ENCODE measurements at places on chromosomes 5 and 9.

- no peak for DNase-seq
Measured at GRCh38 chr5:145220481-145220880, 614.7 kb downstream of the PRELID2 start.

DNA sequence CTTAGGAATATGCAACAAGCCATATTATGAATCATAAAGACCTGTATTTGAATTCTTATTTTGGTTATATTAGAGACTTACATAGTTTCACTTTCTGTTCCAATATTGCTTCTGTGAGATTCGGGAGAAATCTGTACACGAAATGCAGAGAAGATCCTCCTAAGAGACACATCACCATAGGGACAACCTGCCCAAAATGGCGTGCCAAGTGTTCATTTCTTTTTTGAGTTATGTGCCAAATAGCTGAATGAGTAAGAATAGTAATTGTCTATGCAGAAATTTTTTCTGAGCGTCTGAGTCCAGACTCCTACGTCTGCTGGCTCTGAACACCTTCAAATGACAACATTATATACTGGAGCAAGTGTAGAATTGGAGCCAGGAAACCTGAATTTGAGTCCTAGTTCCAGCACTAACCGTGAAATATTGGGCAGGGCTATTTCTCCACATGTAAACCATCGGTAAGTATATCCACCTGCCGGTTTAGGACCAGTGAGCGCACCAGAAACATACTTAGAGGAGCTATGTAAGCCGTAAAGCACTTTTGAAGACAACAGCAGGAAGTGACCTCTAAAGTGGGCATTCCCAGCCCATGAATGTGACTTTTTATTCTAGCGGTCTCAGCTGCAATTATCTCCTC lies 163.9 kb upstream of the DMRT1 start:
- DNase-seq: no peak

- no peak for DNase-seq
Measured at GRCh38 chr9:107000218-107000617, 137.3 kb downstream of the ZNF462 start.

DNA sequence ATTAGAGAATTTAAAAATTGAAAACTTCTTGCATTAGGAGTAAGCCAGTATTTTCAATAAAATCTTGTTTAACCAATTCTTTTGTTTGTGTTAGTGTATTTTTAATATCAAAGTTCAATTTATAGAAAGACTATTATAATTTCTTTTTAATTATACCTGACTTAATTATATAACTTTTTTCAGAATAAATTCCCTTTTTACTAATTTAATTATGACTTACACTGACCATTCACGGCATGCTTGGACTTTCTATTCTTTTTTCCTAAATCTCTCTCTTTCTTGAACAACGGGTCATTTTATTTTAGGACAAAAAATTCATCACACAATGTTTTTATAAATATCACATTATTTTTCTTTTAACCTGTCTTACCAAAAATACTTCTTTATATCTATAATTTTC lies 555.3 kb upstream of the PTGER4 start:
- peak; percentile 28 for DNase-seq

DNA sequence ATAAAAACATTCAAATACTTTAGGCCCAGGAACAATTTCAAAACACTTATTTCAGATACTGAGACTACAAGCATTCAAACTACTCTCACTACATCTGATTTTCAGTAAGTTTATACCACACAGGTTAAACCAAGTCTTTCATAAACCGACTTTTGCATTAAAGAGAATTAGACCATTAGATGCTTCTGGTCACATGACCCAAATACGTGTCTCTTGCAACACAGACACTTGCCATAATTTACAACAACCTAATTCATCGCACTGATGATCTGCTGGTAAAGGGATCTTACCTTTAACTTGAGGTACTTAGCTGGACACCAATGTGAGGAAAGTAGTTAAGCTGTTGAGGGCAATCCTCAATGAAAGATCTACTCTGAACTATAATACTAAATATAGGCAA lies 3.2 kb downstream of the HNRNPH1 start:
- DNase-seq: no peak

- DNase-seq: no peak
Measured at GRCh38 chr9:6216951-6217350, 1.3 kb downstream of the IL33 start.

- no peak for DNase-seq
Measured at GRCh38 chr5:156799171-156799570, 50.9 kb upstream of the PPP1R2B start.

GRCh38 chr5:168743617-168744016 lies 164.4 kb upstream of the PANK3 start:
- no peak for DNase-seq

DNA sequence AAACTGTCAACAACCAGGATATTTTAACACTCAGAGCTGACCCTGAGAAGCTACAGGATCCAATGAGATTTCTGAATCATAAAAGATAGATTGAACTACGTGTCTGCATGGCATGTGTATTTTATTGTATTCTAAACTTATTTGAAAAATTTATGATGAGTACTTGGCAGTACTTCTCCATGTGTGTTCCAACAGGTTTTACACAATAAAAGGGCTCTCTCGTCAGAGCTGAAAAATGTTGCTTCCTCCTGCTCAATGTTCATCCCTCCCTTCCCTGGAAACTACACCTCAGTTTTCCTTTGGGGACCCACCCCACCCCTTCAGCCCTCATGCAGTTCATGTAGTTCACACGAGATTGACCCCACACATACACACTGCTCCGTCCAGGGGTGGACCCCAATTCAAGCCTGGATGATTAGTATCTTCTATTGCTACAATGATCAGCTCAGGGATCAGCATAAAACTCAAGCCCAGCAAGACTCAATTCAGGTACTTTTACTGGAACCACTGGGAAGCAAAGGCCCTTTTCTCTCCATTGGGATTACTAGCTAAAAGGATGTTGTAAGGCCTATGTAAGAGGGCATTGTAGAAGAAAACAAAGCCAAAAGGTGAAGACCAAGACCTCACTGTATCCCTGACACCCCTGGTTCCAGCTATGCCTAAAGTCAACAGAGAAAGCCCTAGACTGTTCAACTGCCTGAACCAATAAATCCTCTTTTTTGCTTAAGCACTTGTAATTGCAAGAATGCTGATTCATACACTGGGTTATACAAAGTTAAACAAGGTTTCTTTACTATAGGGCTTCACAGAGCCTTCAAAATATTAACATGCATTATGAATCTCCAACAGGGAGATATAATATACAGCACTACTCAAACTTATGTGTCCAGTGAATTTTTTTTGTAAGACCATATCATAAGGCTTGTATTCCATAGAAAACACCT lies 112.6 kb downstream of the SAXO1 start:
- no peak for DNase-seq

DNA sequence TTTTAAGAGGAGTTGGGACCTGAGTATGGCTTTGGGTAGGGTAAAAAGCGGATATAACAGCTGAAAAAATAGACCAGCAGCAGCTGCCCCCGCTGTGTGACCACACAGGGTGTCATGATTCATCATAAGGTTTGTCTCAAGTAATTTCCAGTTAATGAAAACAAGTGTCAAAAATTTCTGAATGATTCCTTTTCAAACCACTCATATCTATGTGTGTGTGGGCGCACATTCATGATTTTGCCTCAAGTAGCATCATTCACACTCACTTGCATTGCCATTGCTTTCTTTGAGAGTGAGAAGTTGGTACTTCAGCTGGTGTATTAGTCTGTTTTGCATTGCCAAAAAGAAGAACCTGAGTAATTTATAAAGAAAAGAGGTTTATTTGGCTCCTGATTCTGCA lies 12.1 kb upstream of the TNFAIP8 start:
- no peak for DNase-seq

DNA sequence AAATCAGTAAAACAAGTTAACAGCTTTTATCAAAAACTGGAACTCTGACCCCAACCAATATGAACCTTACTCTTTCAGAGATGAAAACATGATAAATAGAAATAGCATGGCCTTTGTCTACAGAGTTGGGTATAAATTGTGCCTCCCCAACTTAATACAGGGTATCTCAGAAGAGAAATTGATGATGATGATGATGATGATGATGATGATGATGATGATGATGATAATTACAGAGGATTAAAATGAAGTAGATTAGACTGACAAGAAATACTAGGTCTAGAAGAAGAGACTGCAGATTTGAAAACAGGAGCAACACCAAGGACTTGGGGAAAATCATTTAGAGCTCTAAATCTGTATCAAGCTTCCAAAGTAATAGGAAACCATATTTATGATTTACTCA lies 27.1 kb downstream of the PFDN1 start:
- DNase-seq: no peak

GRCh38 chr9:33329979-33330378 lies 39.7 kb downstream of the NFX1 start:
- no peak for DNase-seq

DNA sequence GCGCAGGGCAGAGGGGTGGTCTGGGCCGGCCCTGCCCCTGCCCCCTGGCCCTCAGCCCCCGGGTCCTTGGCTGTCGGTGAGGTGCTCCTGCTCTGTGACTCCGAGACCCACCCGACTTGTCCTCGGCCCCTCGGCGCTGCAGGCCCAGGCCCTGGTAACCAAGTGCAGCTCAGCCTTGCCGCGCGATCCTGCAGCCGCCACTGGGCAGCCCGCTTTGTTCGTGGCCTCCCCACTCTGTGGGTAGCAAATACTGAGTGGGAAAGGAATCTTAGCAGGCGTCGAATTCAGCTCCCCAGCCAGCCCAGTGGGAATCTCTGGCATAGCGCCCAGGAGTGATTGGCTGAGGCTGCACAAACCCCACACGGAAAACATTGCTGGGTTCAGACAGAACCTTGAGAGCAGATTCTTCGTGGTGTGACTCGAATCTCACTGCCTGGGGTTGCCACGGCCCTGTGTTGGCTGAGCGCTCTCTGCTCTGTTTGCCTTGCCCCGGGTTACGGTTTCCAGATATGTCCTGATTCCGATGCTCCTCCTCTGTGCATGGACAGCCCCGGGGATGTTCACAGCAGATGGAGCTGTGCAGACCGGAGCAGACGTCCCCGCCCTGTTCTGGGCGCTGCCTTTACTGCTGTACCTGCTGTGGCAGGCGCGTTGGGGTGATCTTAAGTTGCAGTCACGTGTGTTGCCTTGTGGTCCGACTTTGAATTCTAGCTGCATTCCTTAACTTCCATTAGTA lies 13.4 kb upstream of the EXOC3 start:
- DNase-seq: no peak

- DNase-seq: no peak
Measured at GRCh38 chr9:25716220-25716872, 38.1 kb upstream of the TUSC1 start.

GRCh38 chr5:45643056-45643455 lies 53.1 kb downstream of the HCN1 start:
- no peak for DNase-seq
